GM23338 (cell line): ENCODE measurements at places on chromosomes 3 and 15. TPM values are rescaled to one million over a fixed set of nuclear protein-coding genes. Genes with fewer than 3 reads are reported as not detected.

GRCh38 chr3:161295325-161295724 lies 74.2 kb downstream of the NMD3 start:
- DNase-seq = no peak

GRCh38 chr15:56820333-56820732 lies 87.0 kb upstream of the ZNF280D start:
- no peak for DNase-seq

DNA sequence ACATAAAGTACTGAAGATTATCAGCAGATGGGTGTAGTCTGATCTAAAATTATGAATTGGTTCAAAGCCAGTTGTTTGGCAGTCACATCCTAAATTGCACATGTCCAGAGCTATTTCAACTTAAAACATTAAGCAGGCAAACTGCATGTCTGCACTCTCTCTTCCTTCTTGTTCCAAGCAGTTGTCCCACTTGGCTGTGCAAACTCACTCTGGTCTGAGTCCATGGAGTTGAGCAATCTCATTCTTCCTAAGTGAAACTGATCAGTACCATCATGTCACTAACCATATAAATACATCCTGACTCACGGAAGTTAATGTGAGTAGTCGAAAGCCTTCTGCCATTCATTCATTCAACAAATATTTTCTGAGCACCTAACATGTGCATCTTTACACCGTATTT lies 353.0 kb downstream of the ROBO1 start:
- no peak for DNase-seq

GPX1 gene
- total RNA-seq = 228 and 247 TPM in 2 replicates
